ENCODE measurements at places on chromosomes 1 and 21.

- DNase-seq: no peak
Measured at GRCh38 chr1:84603223-84603622, 29.0 kb upstream of the CTBS start.

DNA sequence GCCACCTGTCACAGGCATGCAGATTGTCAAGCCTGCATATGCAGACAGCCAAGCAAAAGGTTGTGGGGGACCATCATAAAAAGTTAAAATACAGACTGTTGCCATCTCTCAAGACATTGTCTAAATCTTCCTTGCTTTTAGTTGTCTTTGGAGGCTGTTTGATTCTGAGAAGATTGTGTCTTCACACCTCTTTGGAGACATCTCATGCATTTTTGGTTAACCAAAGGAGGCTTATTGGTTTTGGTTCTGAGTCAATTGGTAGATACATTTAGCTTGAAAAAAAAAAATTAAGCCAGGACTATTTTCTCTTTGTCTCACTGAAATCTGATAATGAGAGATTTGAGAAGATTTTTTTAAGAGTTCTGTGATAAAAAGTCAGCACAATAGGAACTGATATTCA is 217.6 kb downstream of the LYPLAL1 start:
- DNase-seq: no peak

- no peak for DNase-seq
Measured at GRCh38 chr1:63797056-63797726, 23.4 kb downstream of the ROR1 start.

GRCh38 chr1:44467566-44467965 is 62.5 kb downstream of the RNF220 start:
- DNase-seq: no peak

DNA sequence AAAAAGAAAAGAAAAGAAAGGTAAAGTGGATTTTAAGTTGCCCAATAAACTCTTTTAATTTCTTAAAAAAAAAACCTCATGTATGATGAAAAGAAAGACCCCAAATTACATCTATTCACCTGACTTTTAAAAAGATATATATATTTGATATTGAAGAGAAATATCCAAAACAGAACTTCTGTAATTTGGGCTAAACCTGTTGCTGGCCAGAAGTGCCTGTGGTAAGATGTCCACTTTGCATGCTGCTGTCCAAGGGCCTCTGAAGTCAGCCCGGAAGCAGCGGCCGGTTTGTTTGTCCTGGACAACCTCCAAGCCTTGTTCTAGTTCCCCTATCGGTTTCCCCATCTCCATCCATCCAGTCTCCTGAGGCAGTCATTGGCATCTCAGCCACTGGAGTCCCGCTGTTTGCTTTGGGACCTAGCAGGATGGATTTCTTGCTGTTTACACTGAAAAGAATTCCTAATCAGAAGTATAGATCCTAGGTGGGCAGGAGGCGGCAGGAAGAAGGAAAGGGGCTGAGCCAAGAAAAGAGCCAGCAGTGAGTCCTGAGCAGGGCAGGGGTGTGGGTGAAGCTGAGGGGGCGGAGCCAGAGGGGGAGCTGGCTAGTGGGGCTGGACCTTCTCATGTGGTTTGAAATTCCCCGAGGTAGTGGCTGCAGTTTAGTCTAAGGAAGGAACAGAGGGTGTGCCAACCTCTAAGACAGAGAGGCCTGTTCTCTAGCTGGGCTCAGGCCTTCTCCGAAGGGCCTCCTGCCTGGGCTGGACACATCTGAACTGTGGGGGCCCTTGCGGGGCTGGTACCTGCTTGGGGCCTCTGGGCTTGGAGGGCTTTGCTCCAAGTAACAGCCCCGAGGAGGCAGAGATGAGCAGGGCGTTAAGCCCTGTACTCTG is 3.3 kb downstream of the NCMAP start:
- DNase-seq: no peak

- no peak for DNase-seq
Measured at GRCh38 chr1:165842671-165843129, 15.3 kb downstream of the UCK2 start.

DNA sequence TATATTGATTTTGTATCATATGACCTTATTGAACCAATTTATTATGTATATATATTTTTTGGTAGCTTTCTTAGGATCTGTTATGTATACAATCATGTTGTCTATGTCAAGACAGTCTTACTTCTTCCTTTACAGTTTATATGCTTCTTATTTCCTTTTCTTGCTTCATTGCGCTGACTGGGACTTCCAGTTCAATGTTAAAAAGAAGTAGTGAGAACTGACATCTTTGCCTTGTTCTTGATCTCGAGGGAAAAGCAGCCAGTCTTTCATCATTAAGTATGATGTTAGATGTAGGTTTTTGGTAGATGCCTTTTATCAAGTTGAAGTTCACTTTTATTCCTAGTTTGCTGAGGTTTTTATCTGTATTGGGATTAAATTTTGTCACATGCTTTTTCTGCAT is 17.5 kb downstream of the MAN1C1 start:
- DNase-seq: no peak

DNA sequence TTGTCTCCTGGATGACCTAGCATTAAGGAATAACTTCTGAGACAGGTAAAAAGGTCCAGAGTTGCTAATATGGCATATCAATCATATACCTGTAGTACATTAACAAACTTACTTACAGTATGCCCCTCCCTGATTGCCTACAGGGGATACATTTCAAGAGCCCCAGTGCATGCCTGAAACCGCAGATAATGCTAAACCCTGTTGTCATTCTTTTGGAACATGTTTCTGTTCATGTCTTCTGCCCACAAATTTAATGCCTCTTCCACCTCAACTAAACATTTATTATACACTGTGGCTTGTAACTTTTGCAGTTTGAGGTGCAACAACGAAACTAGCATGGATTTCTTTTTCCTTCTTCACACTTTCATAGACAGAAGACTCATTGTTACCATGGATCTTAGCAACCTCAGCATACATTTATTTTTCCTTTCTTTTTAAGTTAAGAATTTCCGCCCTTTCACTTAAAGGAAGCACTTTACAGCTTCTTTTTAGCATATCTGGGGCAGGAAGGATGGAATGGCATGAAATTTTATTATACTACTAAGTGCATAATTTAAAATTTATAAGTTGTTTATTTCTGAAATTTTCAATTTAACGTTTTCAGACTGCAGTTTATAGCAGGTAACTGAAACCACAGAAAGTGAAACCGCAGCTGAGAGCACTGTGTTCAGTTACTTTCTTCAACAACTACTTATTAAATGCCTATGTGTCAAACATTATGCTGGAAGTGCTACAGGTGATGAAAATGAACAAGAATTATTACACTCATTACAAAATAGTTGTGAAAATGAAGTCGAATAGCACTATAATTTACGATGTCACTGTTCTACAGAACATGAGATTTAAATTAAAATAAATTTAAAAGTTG is 25.3 kb downstream of the F13B start:
- no peak for DNase-seq

DNA sequence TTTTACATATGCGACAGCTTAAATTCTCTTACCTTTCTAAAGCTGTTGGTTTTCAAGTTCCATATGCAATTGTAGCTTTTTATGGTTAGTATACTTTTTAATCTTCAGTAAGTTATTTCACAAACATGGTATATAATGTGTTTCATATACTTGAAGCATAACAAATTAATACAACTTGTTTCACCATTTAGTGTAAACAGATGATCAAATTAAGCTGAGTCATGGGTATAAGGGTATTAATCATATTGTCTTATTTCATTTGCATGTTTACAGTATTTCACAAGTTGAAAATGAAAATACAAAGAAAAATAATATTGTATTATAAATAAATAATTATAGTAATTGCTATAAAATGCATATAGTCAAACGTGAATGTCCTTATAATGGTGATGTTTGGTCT is 92.1 kb downstream of the PTPRC start:
- DNase-seq: no peak

GRCh38 chr1:20216574-20216973 is 30.3 kb upstream of the PLA2G2C start:
- no peak for DNase-seq

GRCh38 chr1:206513312-206514111 is 6.2 kb downstream of the RASSF5 start:
- no peak for DNase-seq

- no peak for DNase-seq
Measured at GRCh38 chr1:206415942-206416341, 54.3 kb upstream of the IKBKE start.

DNA sequence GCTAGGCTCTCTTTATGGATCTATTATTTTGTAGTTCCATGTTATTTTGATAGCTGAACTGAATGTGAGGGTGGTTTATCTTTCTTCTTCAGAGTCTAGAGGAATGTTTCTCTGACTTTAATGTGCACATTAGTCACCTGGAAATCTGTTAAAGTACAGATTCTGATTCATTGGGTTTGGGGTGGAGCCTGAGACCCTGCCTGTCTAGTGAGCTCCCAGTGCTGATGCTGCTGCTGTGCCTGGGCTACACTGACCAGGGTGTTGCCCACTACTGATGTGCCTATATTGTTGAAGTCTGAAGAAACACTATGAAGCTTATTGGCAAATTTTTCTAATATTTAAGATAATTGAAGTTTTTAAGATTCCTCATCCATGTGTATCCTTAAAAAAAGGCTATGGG is 35.9 kb downstream of the CD46 start:
- no peak for DNase-seq

GRCh38 chr21:23452384-23453083 is 2154.7 kb downstream of the MRPL39 start:
- DNase-seq: no peak

- no peak for DNase-seq
Measured at GRCh38 chr1:4854367-4854766, 200.0 kb downstream of the AJAP1 start.

DNA sequence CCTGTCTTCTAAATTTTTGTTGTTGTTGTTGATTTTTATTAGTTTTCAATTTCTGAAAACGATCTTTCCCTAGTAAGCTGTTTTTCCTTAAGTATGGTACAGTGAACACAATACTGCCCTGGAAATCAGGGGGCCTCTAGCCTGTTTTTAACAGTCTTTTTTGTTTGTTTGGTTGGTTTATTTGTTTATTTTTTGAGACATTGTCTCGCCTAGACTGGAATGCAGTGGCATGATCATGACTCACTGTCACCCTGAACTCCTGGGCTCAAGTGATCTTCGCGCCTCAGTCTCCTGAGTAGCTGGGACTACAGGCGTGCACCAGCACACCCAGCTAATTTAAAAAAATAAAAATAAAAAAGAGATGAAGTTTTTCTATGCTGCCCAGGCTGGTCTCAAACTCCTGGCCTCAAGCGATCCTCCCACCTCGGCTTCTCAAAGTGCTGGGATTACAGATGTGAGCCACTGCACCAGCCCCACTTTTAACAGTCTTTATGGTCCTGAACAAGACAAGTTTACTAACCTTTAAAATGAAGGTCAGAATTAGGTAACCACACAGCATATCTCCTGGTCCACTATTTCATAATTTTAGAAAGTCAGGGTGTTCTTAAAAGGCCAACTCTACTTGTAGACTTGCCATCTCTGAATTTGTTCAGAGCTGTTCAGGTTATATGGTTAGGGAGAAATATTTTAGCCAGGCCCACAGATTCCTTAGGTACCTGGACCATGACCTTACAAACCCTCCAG is 35.4 kb downstream of the TBCE start:
- no peak for DNase-seq

DNA sequence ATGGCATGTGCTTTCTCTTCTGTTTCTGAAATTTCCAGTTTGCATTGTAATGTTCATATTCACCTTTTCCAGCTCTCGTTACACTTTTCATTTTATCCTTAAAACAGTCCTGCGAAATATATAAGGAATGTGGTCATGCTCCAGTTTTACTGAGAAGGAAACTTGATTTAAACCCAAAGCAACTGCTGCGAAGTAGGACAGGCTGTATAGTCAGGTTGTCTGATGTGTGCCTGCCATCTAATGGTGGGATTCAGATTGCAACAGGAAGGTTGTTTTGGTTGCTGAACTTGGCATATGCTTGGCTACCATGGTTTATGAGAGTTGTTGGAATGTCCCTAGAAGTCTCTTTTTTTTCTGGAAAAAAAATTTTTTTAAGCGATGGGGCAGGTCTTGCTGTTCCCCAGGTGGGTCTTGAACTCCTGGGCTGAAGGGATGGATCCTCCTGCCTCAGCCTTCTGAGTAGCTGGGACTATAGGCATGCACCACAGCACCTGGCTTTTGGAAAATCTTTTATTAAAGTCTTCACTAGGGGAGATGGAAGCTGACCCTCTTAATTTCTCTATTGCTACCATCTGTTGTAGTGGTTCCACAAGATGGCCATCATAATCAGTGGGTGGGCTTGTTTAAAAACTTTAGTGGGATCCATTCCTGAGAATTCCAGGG is 86.9 kb downstream of the UCK2 start:
- no peak for DNase-seq

GRCh38 chr1:174761901-174762585 is 237.7 kb upstream of the CACYBP start:
- DNase-seq: no peak

DNA sequence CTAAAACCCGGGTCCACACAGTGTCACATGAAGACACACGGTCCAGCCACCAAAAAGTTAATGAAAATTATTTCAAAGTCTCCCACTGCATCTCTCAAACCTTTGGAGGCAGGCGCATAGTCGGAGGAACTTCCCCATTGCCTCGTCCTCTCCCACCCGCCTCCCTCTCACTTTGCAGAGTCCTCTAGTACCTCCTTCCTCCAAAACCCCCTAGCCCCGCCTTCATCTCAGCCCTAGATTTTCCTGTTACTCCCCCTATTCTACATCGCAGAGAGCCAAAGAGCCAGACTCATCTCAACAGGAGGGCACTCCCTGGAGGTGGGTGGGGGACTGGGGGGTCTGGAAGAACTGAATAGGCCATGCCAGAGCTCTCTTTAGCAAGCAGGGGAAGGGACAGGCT is 79.3 kb downstream of the DISP3 start:
- DNase-seq: no peak

GRCh38 chr21:38311765-38312164 is 55.0 kb downstream of the KCNJ15 start:
- DNase-seq: no peak

Data from vagina (tissue), 2 donors.